Inflammatory macrophage treated with lipopolysaccharide for 1 hour (primary cell): ENCODE measurements at places on chromosomes 12 and 14.

DNA sequence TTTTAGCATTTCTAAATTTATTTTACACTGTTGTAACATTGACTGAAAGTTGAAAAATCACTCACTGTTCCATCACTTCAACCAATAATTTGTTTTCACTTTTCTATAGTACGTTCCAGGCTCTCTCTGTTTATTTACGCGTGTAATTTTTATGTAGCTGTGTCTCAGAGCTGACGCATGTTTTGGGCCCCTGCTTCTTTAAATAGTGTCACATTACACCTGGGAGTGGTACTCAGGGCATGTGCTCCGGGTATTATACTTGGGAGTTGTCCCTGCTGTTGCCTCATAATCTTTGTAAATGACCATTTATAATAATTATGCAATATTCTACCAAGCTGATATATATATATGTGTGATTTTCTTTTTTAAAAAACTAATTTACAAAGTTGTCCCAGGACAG is 132.8 kb upstream of the CPM start:
- no peak for DNase-seq

GRCh38 chr14:24690492-24690891 is 56.5 kb upstream of the GZMB start:
- DNase-seq = no peak

GRCh38 chr12:110627500-110628195 is 13.7 kb downstream of the TCTN1 start:
- DNase-seq = no peak

- no peak for DNase-seq
These were observed 35.6 kb downstream of the DGLUCY start for GRCh38 chr14:91149462-91149861.

GRCh38 chr12:108565976-108566375 is 3.6 kb downstream of the ISCU start:
- no peak for DNase-seq
